ENCODE measurements at places on chromosomes 6 and 20.

DNA sequence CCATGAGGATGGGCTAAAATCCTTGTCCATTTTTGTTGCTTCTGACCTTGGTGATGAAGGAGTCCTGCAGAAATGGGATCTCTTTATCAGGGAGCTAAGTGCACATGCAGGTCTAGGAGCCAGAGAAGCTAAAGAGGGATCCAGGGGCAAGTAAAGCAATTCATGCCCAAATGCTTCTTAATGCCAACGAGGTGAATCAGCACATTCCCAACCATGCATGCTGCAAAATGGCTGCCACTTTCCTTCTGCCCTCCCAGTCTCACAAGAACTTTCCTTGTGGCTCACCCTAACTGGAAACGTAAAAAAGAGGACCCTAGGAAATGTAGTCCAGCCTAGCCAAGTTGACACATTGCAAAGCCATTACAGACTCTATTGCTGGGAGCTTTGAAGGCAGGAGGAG is 298.4 kb downstream of the MAFB start:
- DNase-seq: no peak

- no peak for DNase-seq
Measured at GRCh38 chr6:39439342-39440038, 117.0 kb upstream of the KCNK16 start.

DNA sequence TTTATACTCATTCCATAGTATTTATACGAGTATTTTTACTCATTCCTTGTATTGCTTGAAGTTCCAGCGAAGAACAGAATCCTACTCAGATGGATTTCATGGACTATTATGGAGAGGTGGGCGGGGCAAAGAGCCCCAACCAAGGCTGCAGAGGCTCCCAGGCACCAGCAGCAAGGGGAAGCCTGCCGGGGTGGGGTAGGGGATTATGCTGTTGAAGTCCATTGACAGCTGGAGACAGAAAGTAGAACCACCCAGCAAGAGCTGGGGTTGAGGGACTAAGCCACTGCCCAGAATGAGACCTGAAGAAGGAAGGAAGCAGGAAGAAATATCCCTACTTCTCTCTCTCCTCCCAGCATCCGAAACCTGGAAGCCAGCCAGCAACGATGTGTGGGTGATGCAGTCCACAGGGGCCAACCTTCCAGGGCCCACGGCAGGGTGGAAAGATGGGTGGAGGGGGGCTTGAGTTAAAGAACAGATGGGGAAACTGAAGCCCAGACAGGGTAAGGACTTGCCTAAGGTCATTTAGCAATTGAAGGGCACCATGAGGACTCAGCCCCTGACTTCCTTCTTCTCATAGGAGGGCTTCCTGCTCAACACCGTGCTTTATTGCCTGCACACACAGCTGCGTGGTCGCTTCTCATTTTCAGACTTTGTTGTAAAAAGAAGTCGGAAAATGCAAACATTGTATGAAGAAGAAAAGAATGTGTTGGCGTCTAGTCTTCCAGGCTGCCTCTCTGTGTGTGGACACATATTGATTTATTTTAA is 18.3 kb upstream of the GTSF1L start:
- DNase-seq: no peak

DNA sequence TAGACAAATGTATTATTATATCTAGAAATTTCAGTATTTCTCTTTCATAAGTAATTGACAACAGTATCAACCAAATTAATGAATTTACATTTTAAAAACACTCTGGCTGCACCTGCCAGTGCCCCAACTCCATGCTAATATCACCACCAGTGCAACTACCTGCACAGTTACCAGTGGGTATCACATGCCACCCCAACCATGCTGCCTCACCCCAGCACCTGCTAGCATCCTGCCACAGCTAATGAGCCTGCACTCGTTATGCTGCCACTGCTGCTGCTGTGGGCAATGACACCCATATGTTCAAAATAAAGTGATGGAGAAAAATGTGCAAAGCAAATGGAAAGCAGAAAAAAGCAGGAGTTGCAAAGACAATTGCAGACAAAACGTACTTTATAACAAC is 855.9 kb upstream of the MANEA start:
- no peak for DNase-seq
